ENCODE measurements at places on chromosomes 1 and 21.

DNA sequence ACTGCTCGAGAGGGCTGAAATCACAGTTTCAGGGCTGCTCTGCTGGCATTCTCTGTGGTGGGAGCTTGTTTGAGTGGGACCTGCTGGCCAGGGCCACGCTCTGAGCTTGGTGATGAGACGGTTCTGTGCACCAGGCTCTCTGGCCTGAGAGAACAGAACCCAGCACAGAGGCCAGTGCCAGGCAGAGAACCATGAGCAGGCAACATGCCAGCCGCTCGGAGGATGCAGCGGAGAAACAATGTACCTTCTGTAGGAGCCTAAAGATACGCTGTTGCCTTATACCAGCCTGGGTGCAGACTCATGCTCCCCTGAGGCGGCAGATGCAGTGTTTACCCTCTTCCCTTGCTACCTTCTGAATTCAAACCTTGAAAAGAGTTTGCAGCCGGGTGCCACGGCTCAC lies 10.0 kb downstream of the C2CD2 start:
- peak; percentile 24 for DNase-seq

DNA sequence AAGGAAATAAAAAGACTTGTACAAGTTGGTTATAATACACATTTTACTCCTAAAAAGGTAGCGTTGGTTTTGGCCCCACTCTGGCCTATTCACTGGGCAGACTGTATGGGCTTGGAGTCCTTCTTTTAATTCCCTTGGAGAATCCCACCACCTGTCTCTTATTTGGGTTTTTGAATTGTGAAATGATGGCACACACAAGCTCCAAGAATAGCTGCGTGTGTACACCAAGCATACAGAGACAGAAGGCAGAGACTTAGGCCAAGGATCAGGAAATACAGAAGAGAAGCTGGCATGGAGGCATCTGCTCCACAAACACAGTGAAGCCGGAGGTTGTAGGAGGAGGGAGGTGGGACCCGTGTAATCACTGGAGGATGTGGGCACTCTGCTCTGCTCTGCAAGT lies 29.1 kb downstream of the DDR2 start:
- DNase-seq = no peak

GRCh38 chr1:241916196-241916595 lies 41.4 kb upstream of the BECN2 start:
- DNase-seq = no peak

- DNase-seq = no peak
Measured at GRCh38 chr1:232212253-232212652, 417.7 kb downstream of the SIPA1L2 start.

GRCh38 chr1:31382379-31382989 lies 9.6 kb upstream of the FABP3 start:
- peak; percentile 32 for DNase-seq

- no peak for DNase-seq
Measured at GRCh38 chr21:35575280-35575915, 484.9 kb downstream of the SETD4 start.

GRCh38 chr1:208942394-208943130 lies 641.0 kb upstream of the CAMK1G start:
- DNase-seq = no peak

DNA sequence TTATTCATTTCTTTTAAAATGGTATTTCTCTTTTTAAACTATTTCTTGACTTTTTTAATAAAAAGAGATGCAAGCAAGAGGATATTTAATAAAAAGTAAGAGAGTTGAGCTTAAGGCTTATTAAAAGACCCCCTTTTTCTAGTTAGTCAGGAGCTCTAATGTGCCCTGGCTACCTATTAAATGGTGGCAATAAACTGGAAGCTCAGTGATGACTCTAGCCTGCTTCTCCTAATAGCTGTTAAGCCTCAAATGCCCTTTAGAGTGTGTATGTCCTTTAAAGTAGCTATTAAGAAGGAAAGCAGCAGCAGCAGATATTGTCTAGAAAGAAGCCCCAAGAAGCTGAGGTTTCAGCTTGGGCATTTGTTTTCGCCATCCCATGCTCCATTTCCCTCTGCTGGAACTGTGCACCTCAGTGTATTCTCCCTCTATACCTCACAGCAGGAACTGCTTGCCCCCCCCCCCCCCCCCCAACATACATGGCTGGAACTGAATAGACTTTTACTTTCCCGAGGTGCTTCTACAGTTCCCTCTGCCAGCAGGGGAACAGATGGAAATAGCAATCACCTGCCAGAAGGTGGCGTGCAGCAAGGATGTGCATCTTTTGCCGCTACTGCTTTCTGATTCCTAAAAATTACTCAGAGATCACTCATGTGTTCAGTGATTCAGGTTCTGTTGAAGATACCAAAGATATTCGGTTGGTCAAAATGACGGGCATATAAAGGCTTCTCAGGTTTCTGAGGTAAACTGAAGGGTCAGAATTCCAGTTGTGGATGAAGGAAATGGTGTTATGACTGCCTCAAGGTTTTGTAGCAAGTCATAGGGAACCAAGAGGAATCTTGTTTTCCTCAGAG lies 2.5 kb downstream of the RGS4 start:
- DNase-seq = peak; percentile 65

- DNase-seq = no peak
Measured at GRCh38 chr21:45539046-45539795, 3.0 kb downstream of the SLC19A1 start.

DNA sequence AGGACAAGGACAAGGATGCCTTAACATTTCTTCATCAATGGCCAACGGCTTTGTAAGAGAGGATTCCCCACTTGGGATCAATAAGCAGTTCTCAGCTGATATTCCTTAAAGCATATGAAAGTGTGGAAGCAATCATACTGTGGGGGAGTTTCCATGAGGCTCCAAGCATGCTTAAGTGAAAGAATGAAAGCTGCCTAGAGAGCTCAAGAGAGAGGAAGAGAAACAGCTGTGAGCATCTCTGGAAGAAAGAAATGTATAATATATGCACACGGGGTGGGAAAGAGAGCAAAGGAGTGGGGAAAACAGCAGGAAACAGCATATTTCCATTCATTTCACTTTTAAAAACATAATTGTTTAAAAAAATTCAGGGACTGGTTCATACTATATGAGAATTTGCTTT lies 94.7 kb upstream of the WARS2 start:
- no peak for DNase-seq

- no peak for DNase-seq
Measured at GRCh38 chr21:26060335-26061115, 110.0 kb downstream of the APP start.

- no peak for DNase-seq
Measured at GRCh38 chr1:61316493-61316892, 234.1 kb downstream of the NFIA start.

DNA sequence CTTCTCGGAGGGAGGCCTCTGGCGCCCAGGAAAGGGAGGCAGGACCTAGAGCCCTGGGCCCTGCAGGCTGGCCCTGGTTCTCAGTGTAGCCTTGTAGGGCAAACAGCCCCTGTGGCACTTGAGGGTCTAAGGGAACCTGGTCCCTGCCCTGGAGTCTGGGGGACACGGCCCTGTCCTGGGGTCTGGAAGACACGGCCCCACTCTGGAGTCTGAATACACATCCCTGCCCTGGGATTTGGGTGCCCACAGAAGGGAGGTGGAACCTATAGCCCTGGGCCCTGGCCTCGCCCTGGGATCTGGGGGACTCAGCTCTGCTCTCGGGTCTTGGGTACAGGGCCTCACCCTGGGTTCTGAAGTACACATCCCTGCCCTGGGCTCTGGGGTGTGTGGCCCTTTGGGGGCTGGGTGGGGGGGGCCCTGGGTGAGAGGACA lies 97.9 kb downstream of the OBSCN start:
- no peak for DNase-seq
